Renal cortical epithelial cell (primary cell): ENCODE measurements at places on chromosomes 6 and 20. TPM values are rescaled to one million over a fixed set of nuclear protein-coding genes. Genes with fewer than 3 reads are reported as not detected.

Gene SRXN1
- total RNA-seq = 41.5 and 58.9 TPM in 2 replicates

Gene MMP24
- total RNA-seq = 46.4 and 64.1 TPM in 2 replicates

Gene PKHD1
- 14.1 and 67.1 TPM in 2 replicates for total RNA-seq

GRCh38 chr6:87721311-87721710 is 19.3 kb upstream of the AKIRIN2 start:
- DNase-seq = peak; percentile 60

DNA sequence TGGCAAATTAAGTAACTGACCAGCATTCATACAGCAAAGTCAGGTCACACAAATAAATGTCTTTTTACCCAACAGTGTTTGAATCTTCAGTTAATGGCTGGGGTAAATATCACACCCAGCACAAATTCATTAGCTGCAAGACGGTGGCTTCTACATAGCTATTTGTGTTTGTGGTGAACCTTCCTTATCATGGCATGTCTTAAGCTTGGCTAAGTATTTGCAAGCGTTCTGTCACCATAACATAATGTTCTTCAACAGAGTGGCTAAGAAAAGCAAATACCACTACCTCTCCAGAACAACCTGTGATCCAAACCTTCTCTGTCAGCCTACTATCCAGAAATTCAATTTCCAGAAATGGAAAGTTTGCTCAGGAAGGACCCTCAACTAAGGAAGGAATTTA is 255.6 kb upstream of the TAB2 start:
- no peak for DNase-seq

DNA sequence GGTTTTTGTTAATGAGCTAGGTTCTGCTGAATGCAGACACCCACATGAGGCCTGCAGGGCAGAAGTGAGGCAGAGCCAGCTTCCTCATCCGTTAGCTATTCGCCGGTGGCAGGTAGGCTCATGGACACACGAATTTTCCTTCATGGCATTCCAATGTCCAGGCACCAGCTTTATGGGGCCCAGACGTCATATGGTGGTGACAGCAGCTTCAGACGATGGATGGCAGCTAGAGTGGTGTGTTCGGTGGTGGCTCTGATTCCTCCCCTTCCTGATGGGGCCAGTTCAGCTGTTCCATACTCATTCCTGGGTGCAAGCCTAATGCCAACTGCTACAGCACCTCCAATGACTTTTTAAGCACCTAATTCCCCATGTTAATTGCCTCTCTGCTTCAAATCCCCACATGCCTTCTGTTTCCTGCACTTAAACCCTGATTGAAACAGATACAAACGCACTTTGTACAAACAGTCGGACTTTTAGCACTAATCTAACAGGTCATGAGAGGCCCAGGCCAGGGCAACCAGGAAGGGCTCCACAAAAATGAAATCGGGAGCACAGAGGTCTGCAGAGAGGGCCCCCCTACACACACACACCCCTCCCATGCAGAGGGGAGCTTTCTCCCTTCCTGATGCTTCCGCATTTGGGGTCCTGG is 35.7 kb upstream of the MLN start:
- DNase-seq = no peak

GRCh38 chr20:47860049-47860830 is 75.0 kb upstream of the SULF2 start:
- no peak for DNase-seq

DNA sequence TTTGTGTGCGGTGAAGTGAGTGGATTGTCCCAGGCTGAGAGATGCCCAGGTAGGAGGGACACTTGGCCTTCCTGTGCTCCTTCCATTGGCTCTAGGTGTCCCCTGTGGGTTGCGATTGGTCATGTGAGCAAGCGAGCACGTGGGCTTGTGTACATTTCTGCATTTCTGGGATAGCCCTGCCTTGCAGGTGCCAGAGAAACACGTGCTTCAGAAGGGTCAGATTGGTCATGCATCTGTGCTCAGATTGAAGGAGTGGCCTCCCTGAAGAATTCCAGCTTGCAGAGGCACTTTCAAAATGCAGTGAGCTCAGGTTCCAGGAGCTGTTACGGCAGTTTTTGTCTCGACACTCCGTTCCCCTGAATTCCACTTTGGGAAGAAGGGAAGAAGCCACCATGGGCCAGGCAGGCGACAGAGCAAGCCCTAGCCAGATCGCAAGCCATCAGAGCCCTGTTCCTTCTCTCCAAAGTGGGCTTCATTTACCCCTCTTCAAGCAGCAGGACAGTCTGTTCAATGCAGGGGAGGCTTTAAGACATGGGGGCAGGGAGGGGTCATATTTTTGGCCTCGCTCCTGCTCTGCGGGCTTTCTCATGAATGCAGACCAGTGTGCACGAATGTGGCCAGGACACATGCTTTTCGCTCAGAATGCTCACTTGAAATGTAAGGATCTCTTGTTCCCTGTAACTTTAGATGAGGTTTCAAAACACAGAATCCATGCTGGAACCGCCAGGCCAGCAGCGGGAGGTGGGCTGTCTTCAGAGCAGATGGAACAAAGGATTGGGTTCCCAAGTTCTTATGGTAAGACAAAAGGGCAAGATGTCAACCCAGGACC is 78.6 kb upstream of the AKAP12 start:
- DNase-seq = peak; percentile 90

GRCh38 chr20:8121666-8122065 is 10.4 kb upstream of the PLCB1 start:
- no peak for DNase-seq

DNA sequence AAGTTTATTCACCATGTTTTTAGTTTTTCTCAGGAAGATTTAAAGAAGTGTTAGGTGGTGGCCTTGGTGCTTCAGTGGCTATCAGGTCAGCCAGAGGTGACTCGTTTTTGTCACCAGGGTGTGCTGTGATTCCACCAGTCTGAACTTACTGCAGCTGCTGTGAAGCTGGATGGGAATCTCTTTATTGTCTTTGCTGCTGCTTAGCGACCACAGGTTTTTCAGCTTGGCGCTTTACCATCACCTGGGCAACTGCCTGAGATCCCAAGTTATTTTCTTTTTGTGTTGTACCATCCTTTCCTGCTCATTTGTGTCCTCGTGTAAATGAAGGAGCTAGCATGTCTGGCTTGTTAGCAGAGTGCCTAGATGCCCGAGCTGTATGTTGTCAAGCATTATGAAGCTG is 146.9 kb downstream of the MACROD2 start:
- DNase-seq = peak; percentile 79

DNA sequence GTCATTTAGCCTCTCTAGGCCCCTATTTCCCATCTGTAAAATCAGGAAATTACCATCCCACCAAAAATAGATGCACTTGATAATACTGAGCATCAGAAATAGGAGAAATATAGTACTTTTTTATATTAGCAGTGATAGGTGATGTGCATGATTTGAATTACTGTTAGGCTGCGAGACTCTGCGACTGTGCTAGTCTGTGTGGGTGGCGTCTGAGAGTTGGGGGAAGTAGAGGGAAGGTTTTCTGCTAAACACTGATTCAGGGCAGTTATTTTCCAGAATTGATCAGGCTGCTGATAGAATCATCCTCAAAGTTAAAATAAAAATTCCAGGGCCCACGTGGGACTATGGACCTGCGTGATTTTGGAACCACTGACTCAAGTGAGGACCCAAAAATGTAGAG is 60.4 kb upstream of the ARMH2 start:
- DNase-seq = no peak

DNA sequence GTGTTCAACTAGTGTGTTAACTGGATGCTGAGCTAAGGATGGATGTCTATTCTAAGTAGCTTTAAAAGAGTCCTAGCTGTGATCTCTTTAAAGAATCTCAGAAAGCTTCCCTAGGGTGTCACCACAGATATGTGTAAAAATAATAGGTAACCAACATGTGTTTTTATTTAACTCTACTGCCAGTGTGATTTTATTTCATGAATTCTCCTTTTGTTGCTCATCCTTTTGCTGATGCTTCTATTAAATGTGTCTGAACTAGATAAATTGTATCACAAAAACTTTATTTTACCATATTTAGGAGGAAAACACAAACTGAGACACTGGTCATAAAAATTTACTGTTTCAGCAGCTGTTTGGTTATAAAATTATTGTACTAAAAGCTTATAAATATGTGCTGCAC is 809.4 kb upstream of the CITED2 start:
- DNase-seq = no peak

DNA sequence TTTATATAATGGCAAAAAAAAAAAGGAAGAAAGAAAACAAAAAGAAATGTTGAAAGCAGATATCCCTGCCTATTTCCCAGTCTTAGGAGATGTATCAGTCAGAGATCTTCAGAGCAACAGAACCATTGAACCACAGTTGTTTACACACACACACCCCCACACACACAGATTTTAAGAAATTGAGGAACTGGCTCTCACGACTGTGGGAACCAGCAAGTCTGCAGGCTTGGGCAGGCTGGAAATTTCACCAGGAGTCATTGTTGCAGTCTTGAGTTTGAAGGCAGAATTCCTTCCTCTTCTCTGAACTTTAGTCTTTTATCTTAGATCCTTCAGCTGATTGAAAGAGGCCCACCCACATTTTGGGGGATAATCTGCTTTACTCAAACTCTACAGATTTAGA is 380.9 kb downstream of the CDKAL1 start:
- DNase-seq = no peak

DNA sequence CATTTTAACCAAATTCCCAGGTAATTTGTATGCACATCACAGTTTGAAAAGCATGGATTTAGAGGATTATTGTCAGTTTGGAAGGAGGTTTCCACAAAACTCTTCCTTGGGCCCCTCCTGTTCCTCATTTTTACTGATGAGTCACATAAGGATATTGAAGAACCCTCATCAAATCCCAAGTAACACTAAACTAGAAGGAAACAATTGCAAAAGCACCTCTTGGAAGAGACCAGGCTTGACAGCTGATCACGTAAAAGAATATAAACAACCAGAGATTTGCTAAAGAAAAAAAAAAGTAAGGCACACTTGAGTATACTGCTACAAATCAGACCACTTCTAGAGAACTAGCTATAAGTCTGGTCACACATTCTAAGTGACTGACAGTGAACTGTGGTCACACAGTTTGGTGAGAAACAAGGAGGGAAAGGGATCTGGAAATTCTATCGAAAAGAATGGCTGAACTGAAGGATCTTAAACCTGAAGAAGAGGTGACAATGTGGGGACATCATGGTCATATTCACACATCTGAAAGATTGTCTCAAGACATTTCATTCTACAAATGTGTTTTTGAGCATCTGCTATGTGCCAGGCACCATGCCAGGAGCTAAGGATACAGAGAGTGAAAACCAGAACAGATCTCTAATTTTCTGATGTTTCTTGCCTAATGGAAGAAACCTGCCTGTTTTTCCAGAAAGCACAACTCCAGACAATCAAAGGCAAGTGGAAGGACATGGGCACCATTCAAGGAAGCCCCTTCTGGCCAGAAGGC is 24.1 kb downstream of the ZHX3 start:
- DNase-seq = no peak

DNA sequence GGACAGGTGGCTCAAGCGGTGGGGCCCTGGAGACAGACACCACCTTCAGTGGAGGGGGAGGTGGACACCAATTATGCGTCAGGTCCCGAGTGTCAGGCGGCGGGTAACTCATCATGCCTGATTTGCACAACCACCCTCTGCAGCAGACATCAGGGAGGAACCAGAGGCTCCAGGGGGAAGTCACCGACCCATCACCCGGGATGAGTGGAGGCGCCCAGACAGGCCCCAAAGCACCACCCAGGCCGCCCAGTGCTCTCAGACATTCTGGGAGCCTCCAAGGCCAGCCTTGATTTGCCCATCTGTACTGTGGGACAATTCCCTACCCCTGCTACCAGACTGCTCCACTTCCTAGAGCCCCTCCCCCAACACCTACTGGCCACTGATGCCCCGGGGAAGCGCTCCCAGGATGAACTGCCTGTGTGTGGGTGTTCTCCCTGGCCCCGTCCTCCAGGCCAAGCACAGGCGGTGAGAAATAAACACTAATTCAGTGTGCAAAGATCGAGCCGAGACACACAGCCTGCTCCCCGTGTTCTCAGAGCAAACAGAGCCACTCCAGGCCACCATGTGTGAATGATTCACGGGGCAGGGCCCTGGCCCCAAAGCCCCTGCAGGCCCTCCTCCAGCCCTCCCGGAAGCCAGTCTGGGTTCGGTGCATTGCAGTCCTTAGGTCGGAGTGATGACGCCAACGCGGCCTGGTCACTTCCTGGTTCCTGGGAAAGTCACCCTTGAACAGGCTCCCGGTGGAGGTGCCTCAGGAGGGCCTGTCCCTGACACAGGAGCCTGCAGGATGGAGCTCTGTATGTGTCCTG is 107.2 kb downstream of the ASXL1 start:
- DNase-seq = peak; percentile 85

- no peak for DNase-seq
Measured at GRCh38 chr20:8646716-8647115, 422.2 kb upstream of the PLCB4 start.

DNA sequence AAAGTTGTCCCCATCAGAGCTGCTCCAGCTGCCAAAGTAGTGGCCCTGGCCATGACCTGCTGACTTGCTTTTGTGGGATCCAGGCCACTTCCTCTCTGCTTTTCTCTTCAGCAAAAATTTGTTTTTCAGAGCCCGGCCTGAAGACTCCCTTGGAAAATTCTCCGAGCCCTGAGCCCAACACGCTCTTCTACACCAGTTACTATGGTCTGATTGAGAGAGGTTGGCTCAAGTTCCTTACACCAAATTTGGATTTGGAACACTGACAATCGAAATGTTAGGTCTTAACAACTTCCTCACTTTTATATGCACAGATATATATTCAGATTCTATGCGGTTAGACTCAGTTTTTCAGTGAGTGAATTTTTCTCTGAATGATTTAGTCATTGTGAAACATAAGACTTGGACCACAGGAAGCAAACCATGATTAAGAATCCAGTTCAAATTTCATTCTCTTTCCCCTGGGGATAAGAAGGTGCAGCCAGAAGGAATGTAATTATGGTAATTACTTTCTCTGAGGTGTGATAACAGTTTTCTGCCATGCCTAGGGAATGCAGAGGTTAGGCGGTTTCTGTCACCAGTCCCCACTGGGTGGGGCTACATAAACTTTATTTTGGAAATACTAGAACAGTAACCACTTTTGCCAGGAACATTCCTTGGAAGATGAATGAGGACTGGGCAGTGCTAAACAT is 365.2 kb downstream of the SYNE1 start:
- DNase-seq = peak; percentile 85

DNA sequence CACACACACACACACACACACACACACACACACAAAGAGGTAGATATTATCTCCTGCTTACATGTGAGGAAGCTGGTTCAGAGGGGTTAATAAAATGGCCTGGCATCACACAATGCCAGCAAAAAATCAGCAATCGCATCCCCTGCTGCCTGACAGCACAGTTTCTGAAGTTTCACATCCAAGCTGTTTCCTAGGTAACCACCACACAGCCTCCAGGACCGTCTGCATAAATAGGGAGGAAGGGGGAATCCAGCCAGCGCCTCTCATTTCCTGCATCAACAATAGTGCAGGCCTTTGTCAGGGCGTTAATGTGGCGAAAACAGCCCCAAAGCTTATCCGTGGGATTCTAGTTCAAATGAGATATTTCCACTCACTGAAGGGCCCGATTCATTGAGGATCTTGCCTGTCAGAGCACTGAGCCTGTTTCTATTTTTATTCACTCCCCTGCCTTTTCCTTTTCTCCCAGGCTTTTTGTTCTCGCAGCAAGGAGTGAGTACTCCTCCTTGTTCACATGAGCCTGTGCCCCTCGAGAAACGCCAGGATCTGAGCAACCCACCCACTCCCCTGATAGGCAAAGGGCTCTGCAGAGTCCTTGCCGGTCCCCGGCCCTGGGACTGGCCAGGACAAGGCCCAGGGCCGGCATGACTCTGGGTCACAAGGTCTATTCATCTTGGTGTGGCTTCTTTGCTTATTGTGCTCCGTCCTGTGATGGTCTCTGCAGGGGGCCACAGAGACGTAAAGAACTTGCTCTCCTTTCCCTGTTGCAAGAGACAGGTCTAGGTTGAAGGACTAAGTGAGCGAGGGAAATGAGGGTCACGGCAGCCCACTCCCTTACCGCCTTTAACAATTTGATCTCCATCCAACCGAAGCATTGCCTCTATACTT is 32.7 kb downstream of the TUBB2B start:
- DNase-seq = no peak
